Cortex of kidney (tissue), 1 donor: ENCODE measurements at places on chromosomes 2 and 18.

- DNase-seq: no peak
These were observed 49.6 kb downstream of the CRIM1 start for GRCh38 chr2:36405183-36405582.

DNA sequence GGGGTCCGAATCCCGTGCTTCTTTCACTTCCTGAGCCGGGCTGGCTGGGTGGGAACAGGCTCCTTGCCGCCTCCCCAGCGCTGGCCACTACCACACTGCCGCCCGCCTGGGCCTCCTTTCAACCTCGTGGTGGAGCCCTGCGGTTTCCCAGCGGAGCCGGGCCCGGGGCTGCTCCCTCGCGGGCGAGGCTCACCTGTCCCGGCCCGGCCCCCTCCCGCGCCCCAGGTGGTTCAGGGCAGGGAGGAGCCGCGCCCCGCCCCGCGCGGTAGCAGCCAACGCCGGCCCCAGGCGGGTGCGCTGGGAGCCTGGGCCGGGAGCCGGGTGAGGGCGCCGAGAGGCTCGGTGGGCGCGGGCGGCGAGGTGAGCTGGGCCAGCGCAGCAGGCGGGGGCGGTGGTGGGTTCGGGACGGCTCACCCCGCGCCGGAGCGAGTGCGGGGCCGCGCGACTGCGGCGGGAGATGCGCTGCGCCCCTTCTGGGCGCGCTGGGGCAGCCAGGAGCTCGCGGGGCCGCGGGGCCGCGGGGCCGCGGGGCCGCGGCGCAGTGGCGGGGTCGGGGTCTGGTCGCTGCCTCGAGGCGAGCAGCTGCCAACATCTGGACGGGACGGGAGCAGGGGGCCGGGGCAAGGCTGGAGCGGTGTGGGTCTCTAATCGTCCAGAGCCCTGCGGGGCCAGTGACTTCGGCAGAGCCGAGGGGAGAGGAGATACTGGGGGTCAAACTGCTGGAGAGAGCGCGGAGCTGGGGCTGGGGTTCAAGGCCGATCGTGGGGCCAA, at the start of gene LYPD6B:
LYPD6B (plus strand) TSS at position 258 of the 771 bp plus-strand sequence. CDS start 92,250 bp downstream, outside the sequence.
- DNase-seq: no peak

DNA sequence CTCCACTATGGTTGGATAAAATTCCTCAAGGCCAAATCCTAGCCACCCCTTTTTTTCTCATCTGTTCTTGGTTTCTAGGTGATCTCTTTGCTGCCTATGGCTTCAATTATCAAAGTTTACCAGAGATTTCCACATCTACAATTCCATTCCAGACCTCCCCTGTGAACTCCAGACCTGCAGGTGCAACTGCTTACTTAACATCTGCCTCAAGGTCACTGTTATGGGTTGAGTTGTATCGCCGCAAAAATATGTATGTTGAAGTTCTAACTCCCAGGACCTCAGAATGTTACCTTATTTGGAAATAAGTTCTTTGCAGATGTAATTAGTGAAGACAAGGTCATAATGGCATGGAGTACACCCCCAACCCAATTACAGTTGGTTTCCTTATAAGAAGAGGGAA, 60.4 kb upstream of the SOS1 start:
- no peak for DNase-seq

GRCh38 chr2:40244675-40245074, 207.2 kb downstream of the SLC8A1 start:
- DNase-seq: no peak

- DNase-seq: no peak
These were observed 9.0 kb upstream of the ATP8B1 start for GRCh38 chr18:57812126-57812477.

DNA sequence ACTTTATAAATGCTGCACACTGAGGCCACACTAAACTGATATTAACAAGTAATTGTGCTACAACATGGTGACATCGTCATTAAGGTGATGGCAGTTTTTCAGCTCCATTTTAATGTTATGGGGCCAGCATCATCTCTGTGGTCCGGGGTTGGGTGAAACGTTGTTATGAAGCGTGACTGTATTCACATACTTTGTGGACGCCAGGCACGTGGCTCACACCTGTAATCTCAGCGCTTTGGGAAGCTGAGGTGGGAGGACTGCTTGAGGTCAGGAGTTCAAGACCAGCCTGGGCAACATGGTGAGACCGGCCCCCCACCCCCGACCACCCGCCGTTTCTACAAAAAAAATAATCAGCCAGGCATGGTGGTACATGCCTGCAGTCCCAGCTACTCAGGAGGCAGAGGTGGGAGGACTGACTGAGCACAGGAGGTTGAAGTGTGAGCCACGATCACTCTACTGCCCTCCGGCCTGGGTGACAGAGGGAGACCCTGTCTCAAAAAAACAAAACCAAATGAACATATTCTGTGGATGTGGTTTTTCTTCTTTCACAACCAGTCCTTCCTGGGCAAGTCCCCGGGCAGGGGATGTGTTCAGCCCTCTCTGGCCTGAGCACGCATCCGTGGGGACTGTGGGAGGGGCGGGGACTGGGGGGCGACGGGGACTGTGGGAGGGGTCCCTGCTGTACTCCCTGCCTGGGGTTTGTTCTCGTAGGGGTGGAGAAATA, 12.9 kb upstream of the GAL3ST2 start:
- DNase-seq: no peak

DNA sequence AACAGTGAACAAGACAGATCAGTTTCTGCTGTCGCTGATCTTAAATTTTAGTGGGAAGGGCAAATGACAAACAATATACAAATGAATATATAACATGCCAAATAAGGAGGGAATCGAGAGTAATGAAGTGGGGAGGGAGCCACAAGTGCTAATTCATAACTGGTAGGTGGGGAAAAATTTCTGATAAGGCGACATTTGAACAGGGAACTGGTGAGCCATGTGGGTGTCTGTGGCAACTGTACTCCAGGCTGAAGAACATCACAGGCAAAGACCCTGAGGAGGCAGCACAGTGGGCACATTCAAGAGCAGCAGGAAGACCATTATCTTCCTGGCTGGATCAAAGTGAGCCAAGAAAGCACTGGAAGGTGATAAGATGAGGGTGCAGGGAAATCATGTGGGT, 51.6 kb upstream of the CD28 start:
- DNase-seq: no peak

DNA sequence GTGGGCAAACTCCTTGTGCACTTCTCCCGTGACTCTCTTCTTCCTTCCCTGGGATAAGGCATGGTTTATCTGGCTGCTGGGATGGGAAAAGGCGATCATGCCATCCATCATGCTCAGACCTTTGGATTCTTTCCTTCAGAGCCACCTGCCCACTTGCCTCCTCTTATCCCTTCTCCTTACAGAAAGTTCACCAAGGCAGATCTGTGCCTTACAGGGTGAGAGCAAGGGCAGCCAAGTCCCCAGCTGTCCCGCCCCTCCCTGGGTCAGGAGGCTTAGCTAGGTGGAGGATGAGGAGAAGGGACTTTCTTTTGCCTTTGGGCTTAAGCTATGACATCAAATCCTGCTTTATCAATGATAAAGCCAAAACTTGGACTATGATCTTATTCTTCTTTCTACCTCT, 47.6 kb downstream of the KCNE4 start:
- no peak for DNase-seq

DNA sequence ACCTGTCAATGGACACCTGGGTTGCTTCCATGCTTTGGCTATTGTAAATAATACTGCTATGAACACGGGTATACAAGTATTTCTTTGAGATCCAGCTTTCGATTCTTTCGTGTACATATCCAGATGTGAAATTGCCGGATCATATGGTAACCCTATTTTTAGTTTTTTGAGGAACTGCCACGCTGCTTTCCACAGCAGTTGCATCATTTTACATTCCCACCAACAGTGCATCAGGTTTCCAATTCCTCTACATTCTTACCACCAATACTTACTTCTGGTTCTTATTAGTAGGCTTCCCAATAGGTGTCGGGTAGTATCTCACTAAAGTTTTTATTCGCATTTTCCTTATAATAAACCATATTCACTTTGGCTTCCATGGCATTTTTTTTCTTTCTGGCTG, 69.6 kb downstream of the PID1 start:
- no peak for DNase-seq
